Keratinocyte (primary cell): ENCODE measurements at places on chromosomes 2 and 18. TPM values are rescaled to one million over a fixed set of nuclear protein-coding genes. Genes with fewer than 3 reads are reported as not detected.

Gene DTNA
- 0.26 to 1.9 TPM (median 0.81 TPM) in 3 replicates for polyA plus RNA-seq

Gene C2orf66
- polyA plus RNA-seq = 0.32 to 2.9 TPM (median 2.2 TPM) in 3 replicates

Gene ATP8B1
- 14.6 to 20.4 TPM (median 15.7 TPM) in 3 replicates for polyA plus RNA-seq

Gene SNED1
- under 0.01 to 0.12 TPM (median 0.04 TPM) in 3 replicates for polyA plus RNA-seq

Gene TEKT4
- polyA plus RNA-seq = not detected in 3 replicates

Gene SCN9A
- polyA plus RNA-seq = 0.09 to 0.10 TPM (median 0.09 TPM) in 3 replicates

Gene ANKRD29
- 2.4 to 8.5 TPM (median 3.7 TPM) in 3 replicates for polyA plus RNA-seq

Gene NEUROD1
- not detected in 3 replicates for polyA plus RNA-seq

Gene ALPP
- not detected in 3 replicates for polyA plus RNA-seq

Gene NAT8
- not detected in 3 replicates for polyA plus RNA-seq

Gene ALS2
- polyA plus RNA-seq = 21.3 to 25.8 TPM (median 23.4 TPM) in 3 replicates

Gene GCG
- polyA plus RNA-seq = not detected in 3 replicates

Gene SNRNP200
- 78.4 to 97.5 TPM (median 79.4 TPM) in 3 replicates for polyA plus RNA-seq

Gene PRADC1
- polyA plus RNA-seq = 7.5 to 13.1 TPM (median 8.2 TPM) in 3 replicates

Gene EHD3
- 5.1 to 8.2 TPM (median 6.5 TPM) in 3 replicates for polyA plus RNA-seq

Gene DNAJC27
- polyA plus RNA-seq = 2.8 to 3.4 TPM (median 2.9 TPM) in 3 replicates

Gene DSEL
- 2.7 to 3.4 TPM (median 2.9 TPM) in 3 replicates for polyA plus RNA-seq

Gene DPP10
- polyA plus RNA-seq = not detected in 3 replicates

Gene AMER3
- not detected in 3 replicates for polyA plus RNA-seq

Gene MARCO
- 0.06 to 0.17 TPM (median 0.13 TPM) in 3 replicates for polyA plus RNA-seq

Gene FNDC4
- polyA plus RNA-seq = 6.3 to 13.0 TPM (median 9.9 TPM) in 3 replicates

Gene KANSL1L
- polyA plus RNA-seq = 2.1 to 4.7 TPM (median 3.2 TPM) in 3 replicates

Gene FBLN7
- polyA plus RNA-seq = 0.12 TPM in 1 of 3 replicates, not detected in the others

Gene GPR45
- polyA plus RNA-seq = not detected in 3 replicates
